ENCODE measurements at places on chromosomes 7 and 10. TPM values are rescaled to one million over a fixed set of nuclear protein-coding genes. Genes with fewer than 3 reads are reported as not detected.

GRCh38 chr7:159140170-159140910 lies 4.3 kb downstream of the VIPR2 start:
- no peak for DNase-seq

DNA sequence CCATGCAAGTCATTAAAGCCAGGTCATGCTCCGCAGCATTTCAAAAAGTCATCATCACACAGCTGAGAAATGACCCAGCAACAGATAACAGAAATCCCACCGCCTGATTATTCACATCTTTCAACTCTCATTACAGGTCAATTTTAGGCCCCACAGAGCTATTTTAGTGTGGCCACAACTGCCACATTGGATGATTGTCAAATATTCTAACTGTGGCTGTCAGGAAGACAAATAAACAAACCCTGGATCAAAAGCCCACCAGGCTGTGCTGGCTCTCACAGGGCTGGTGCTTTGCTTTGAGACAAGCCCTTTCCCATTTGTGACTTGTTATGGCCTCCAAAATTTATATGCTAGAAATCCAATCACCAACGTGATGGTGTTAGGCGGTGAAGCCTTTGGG lies 117.6 kb upstream of the CDC14C start:
- DNase-seq, result no peak

GRCh38 chr7:17274551-17275245 lies 23.8 kb upstream of the AHR start:
- no peak for DNase-seq

- no peak for DNase-seq
These were observed 6.4 kb downstream of the LZTS2 start for GRCh38 chr10:101005869-101006567.

DNA sequence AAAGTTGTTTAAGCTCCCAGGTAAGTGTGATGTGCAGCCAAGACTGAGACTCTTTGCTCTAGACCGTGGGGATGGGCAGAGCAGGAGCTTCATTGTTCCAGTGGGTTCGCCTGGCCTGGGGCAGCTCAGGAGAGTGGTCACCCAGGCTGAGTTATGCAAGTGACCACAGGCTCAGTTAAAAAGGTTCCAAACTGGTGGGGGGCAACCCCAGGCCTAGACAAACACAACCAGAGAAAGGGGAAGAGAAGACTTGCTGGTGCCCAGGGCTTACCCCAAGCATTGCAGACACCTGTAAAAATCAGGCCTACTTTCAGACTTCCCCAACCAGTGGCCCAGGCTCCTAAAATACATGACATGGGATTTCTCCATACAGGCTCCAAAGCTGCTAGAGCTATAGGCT lies 21.6 kb downstream of the CREB3L2 start:
- DNase-seq, result no peak

DNA sequence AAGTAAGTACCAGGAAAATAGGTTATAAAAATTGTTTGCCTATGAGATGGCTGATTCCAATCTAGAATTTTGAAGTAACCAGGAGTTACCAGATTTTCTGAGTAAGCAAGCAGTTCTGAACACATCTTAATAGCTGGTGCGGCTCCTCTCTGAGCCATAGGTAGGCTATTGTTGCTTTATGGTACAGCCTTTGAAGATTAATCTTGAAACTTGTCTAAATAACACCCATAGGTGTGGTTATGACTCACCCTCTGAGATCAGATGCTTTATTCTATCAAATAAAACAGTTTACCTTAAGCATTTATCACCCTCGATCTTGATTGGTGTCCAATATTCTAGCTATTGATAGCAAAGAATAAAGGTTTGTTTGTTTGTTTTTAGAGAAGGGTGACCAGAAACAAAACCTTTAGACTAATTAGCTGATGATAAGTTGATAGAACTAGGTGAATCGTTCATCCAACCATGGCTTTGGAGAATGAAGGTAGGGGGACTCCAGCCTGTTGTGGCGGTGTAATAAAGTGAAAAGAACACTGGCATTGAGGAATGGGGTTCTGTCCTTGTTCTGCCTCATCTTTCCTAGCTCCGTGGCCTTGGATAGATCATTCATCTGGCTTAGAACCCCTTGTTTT lies 72.2 kb downstream of the VTI1A start:
- DNase-seq, result no peak

DNA sequence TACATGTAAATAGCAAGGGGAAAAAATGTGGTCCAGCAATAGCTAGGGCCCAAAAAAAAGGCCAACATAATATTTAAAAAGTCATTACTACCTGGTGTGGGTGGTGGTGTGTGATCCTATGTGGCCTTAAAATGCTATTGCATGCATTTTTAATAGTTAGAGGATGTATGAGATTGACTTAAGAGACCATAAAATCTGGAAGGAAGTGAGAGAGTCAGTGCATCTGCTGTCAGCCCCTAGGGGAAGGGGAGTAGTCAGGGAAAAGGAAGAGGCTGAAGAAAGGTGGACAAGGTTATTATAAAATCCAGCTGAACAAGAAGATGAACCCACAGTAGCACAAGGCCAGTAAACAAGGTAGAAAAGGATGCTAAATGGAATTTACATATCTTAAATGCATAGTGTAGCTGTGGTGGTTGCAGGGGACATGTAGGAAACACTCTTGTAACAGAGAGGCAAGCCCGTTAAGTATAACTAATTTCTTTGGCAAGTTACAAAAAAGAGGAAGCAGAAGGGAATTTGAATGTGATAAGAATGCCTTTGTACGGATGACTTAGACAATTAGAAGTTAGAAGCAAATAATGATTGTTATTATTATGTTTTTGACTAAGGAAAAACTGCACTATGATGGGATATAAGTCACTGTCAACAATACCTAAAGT lies 11.9 kb upstream of the NDUFA5 start:
- DNase-seq, result no peak

GRCh38 chr7:10079572-10079971 lies 894.1 kb upstream of the PHF14 start:
- no peak for DNase-seq

- no peak for DNase-seq
These were observed 11.1 kb upstream of the LRRC27 start for GRCh38 chr10:132320654-132321469.

GRCh38 chr7:156722043-156722826 lies 81.7 kb downstream of the RNF32 start:
- DNase-seq, result no peak

DNA sequence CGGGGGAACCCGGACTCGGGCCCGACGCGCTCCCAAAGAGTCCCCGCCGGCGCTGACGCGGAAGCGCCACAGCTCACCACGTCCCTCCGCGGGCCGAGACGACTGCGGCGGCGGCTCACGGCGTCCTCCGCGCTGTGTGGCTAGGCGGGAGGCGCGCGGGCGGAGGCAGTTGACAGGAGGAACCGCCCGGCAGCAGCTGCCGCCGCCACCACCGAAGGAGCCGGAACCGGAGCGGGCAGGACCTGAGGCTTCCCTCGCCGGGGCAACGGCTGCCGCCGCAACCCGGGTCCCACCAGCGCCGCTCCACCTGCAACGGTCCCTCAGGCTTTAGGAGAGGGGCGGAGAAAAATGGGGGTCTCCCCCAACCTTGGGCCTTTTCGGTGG lies 334 bp downstream of the ZNF800 start:
- DNase-seq, result no peak

DNA sequence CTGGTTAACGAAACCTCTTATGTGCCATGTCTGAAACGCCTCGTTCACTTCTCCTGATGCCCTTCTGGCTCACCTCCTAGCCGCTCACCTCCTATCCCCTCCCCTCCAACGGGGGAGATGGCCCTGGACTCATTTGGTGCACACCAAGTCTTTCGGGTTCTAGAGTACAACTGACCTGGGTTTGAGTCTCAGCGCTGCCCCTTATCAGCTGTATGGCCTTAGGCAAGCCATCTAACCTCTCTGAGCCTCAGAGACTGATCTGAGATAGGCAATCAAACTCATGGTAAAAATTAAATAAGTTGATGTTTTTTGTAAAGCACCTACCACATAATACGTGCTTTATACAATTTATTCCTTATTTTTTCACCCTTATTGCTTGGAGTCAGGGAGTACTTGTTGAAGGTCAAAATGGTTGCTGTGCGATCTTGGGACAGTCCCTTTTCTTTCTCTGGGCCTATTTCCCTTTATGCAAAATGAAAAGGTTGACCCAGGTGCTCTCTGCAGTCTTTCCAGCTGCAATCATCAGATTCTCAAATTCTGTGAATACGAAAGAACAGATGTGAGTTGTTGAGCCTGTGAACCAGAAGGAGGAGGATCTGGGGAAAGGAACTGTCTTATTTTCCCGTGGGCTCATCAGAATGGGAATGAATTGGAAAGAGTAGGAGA lies 31.2 kb upstream of the PLEKHA1 start:
- DNase-seq, result no peak

- DNase-seq, result no peak
These were observed 73.9 kb downstream of the VTI1A start for GRCh38 chr10:112520914-112521313.

- DNase-seq, result no peak
These were observed 99.6 kb upstream of the CCNY start for GRCh38 chr10:35236739-35237138.

DNA sequence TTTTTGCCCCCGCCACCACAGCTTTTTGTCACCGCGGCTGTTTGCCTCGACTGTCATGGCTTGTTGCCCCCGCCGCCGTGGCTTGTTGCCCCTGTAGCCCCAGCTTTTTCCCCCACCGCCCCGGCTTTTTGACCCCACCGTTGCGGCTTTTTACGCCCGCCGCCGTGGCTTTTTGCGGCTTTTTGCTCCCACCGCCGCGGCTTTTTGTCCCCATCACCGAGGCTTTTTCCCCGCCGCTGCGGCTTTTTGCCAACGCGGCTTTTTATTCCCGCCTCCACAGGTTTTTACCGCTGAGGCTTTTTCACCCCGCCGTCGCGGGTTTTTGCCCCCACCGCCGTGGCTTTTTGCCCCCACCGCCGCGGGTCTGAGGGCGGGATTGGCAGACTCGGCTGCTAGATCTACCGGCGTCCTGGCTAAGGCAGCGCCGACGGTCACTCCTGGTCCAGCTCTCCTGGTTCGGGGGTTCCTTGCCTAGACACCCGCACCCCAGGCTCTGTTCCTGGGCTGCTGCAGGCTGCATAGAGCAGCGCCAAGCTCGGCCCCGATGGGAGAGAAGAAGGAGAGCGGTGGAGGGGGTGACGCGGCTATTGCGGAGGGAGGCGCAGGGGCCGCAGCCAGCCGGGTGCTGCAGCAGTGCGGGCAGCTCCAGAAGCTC lies 637.7 kb downstream of the ZNF716 start:
- no peak for DNase-seq

GRCh38 chr10:84563355-84563754 lies 235.0 kb downstream of the CCSER2 start:
- DNase-seq, result no peak

DNA sequence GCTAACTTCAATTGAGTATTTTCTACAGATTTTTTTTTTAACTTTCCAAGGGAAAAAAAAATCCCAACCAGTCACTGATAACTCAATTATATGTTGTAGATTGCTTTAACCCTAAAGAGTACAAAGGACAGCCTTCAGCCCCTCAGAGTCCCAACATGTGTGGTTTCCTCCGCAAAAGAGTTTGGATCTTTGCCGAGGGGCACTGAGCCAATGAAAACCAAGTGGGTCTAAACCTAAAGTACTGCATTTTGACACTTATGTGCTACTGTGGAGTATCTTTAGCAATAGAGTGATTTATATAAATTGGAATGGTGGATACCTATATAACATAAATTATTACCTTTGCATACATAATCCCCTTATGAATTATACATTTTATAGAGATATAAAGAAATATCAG lies 91.5 kb downstream of the SEMA3D start:
- no peak for DNase-seq

DNA sequence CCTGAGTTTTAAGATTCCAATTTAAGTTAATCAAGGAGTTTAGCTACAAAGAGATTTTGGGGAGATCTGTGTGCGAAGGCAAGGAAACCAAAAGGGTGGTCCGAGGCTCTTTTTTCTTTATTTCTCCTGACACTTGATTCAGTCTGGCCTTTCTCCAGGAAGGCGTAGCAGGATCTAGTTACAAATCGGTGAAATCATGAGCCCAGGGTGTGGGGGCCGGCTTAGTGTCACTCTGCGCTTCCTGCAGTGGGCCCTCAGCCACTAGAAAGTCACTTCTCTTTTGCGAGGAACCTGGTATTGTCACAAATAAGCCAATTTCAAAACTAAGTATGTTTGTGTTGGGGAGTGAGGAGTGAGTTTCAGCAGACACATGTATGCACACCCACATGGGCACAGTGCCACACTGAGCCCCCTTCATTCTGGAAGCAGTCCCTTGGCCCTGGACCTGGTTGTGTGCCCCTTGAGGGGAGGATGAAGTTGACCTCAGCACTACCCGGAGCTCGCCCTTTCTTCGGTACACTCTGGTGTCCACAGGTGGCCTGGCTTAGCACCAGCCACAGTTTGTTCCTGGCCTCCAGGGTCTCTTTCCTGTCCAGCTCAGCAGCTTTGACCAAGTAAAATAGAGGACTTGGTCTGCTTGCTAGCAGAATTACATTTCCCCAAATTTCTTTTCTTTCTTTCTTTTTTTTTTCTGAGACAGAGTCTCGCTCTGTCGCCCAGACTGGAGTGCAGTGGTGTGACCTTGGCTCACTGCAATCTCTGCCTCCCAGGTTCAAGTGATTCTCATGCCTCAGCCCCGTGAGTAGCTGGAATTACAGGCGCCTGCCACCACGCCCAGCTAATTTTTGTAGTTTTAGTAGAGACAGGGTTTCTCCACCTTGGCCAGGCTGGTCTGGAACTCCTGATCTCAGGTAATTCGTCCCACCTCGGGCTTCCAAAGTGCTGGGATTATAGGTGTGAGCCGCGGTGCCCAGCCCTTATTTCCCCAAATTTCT lies 84.0 kb upstream of the BTBD16 start:
- no peak for DNase-seq

CALHM3 gene
- total RNA-seq, result not detected

MKRN1 gene
- 95.0 TPM for total RNA-seq

PAPOLB gene
- 0.05 TPM for total RNA-seq

ADAM8 gene
- total RNA-seq, result 4.3 TPM

FAM25A gene
- total RNA-seq, result not detected

APBB1IP gene
- 2.5 TPM for total RNA-seq

CCZ1B gene
- 32.7 TPM for total RNA-seq

WNT2 gene
- 0.70 TPM for total RNA-seq

CPVL gene
- 86.9 TPM for total RNA-seq

All from cardiac septum (tissue), 1 donor.